ENCODE measurements at places on chromosomes 11 and 22.

- DNase-seq = no peak
Measured at GRCh38 chr22:30234786-30235470, 11.6 kb downstream of the LIF start.

DNA sequence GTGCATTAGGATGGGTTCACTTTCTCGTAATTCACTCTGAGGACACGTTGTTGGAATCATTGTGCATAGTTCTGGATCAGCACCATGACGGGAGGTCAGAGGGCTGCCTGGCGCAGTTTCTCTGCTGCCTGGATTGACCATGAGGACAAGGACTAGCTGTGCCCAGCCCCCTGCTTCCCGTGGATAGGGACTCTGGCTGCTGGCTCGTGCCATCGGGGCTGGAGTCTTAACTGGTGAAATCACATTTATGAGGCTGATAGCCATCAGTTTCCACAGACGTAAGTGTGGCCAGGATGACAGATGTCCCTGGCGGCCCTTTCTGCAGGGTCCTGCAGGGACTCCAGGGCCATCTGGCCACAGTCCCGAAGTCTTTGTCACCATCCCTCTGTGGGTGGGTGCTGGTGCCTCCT lies 24.1 kb upstream of the GRAMD4 start:
- DNase-seq = no peak

DNA sequence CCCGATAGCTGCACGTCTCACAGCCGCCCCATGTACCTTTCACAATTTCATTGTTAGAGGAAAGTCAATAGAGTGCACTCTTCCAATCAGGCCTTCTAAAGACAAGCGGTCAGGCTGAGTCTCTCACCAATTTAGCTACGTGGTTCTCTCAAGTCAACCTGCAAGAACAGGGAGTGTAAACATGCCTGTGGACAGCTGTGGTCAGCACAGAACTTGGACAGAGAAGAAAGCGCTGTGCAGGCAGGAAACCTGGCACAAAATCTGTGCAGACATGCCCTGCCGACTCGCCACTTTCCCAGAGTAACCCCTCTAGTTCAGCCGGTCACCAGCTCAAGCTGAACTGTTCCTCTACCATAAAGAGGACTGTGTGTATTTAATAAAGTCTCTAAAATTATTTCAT lies 39.5 kb downstream of the CHKA start:
- no peak for DNase-seq

- DNase-seq = no peak
Measured at GRCh38 chr22:45201678-45202332, 38.1 kb downstream of the NUP50 start.

- DNase-seq = no peak
Measured at GRCh38 chr11:22521226-22521625, 104.4 kb downstream of the FANCF start.

DNA sequence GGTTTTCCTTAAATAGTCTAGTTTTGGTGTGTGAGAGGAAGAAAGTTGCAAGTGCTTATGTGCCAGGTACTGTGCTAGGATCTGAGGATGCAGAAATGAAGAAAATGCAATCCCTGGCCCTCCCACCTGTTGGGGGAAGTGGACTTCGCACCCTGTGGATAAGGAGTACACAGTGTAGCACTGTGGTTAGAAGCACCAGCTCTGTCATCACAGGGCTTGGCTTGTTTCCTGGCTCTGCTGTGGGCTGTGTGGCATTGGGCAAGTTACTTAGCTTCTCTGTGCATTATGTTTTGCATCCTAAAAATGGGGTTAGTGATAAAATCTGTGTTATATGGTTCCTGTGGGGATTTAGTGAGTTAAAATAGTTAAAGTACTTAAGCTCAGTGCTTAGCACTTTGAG lies 68.2 kb downstream of the ENDOD1 start:
- DNase-seq = peak; percentile 23

- no peak for DNase-seq
Measured at GRCh38 chr22:38191731-38192474, 9.9 kb upstream of the MAFF start.

DNA sequence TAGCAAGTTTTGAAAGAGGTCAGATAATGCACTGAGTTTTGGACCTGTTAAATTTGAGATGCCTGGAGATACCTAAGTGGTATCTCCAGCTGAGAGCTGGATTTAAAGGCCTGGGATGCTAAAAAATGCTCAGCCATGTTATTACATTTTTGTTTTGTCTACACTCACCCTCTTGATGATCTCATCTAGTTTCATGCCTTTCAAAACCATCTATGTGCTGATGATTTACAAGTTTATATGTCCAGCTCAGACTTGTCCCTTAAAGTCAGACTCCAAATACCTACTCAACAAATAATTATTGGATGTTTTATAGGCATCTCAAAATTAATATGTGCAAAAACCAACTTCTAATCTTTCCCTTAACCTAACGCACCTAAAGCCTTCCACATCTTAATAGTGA lies 103.6 kb upstream of the OR9G4 start:
- no peak for DNase-seq

GRCh38 chr11:112172362-112172994 lies 2.8 kb upstream of the BCO2 start:
- DNase-seq = no peak

DNA sequence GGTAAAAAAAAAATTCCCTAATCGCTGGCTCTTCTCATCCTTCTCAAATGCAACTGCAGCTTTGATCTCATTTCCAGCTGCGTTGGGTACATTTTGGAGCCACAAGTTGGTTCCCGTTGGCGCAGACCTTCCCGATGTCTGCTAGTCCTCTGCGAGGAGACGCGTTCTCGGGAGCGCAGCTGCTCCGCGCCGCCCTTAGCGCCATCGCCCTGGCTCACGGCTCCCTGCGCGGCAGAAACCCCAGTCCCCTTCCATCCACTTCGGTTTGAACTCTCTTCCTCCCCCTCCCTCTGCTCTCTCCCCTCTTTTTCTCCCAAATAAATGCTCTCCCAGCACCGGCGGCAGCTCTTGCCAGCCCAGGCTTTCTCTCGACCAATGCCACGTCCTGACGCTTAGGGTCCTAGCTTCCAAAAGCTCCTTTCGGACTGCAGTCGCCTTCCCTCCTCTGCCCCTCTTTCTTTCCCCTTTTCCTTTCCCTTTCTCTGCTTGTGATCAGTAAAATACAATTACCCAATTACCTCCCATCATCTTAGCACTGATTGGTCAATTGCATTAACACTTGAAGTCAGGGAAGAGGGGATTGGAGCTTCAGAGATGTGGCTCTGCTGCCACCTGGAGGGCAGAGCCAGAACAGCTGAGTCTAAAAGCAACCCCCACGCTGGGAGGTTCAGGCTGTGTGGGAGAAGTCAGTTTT lies 1165.7 kb downstream of the LRRC4C start:
- peak; percentile 2 for DNase-seq

DNA sequence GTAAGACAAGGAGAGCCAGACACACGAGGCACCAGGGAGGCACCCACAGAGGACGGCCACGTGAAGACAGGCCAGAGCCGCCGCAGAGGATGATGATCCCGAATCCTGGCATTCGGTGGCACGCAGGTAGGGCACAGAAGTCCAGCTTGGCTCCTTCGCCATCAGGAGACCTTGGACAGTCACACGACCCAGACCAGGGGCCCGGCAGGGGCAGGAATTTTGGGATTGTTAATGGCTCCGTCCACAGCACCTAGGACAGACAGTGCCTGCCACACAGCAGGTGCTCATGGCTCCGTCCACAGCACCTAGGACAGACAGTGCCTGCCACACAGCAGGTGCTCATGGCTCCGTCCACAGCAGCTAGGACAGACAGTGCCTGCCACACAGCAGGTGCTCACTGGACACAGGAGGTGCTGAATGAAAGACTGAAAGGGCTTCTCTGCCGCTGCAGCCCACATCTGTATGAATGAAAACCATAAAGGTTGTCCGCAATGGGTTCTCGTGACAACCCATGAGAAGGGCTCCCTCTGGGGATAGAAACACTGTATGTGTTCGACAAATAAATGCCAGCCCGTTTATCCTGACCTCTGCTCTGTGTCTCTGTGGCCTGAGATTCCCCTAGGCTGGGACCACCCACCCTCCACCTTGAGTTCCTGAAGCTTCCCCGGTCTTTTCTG lies 341.6 kb downstream of the CTTN start:
- DNase-seq = no peak

GRCh38 chr22:37132773-37133172 lies 16.9 kb downstream of the IL2RB start:
- no peak for DNase-seq

DNA sequence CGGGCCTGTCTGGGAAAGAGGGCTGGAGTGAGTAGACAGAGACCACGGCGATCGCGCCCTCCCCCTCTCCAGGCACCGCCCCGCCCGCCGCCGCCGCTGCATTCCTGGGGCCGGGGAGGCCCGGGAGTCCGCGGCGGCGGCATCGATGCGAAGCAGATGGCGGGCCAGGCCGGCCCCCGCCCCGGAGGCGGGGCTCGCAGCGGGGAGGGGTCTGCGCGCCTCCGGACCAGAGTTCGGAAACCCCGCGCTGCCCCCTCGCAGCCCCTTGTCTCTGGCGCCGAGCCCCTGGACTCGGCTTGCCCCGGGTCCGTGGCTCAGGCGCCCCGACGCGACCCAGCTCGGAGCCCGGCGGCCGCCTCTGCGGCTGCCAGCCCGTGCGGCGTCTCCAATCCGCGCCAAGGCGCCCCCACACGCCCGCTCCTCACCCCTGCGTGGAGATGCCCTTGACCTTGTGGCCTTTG lies 1.3 kb downstream of the SCARF2 start:
- no peak for DNase-seq

DNA sequence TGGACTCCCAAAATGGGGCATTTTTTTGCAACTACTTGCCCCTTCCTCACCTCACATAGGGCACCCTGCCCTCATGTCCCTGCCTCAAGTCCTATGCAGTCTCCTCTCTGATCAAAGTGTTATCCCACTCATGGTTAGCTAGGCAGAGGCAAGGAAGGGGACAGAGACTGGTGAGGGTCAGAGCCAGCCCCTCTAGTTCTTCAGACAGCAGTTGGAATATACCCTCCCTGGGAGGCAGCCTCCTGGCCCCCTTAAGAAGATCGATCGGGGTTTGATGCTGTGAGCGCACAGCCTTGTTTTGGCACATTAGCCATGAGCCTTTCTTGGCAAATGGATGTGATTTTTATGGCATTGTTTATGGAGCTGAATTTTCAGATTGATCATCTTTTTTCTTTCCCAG lies 436.9 kb downstream of the BUD13 start:
- no peak for DNase-seq

DNA sequence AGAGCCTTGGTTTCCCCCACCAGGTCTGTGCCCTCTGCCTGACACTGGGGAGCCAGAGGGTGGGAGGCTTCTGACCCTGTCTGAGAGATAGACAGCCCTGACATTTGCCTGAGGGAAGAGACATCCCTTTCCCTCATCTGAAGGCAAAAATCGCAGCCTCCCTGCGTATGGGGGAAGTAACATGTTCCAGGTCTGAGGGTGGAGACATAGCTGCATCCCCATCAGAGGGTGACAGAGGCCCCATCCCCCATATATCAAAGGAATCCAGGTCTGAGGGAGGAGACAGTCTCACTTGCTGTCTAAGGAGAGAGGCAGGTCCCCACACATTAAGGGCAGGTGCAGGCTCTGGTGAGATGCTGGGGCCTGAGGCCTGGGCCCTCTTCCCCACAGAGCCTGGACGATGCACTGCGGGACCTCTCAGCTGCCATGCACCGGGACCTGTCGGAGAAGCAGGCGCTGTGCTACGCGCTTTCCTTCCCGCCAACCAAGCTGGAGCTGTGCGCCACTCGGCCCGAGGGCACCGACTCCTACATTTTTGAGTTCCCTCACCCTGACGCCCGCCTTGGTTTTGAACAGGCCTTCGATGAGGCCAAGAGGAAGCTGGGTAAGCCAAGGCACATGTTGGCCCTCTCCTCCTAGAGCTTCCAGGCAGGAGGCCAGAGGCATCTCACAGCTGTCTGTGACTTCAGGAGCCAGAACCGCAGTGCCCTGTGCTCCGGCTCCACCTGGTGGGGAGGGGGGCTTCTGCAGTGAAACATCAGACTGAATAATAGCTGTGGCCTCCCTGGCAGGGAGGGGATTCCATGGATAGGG lies 16.1 kb upstream of the RELT start:
- DNase-seq = peak; percentile 16

GRCh38 chr11:46116007-46116711 lies 5.1 kb downstream of the PHF21A start:
- no peak for DNase-seq

DNA sequence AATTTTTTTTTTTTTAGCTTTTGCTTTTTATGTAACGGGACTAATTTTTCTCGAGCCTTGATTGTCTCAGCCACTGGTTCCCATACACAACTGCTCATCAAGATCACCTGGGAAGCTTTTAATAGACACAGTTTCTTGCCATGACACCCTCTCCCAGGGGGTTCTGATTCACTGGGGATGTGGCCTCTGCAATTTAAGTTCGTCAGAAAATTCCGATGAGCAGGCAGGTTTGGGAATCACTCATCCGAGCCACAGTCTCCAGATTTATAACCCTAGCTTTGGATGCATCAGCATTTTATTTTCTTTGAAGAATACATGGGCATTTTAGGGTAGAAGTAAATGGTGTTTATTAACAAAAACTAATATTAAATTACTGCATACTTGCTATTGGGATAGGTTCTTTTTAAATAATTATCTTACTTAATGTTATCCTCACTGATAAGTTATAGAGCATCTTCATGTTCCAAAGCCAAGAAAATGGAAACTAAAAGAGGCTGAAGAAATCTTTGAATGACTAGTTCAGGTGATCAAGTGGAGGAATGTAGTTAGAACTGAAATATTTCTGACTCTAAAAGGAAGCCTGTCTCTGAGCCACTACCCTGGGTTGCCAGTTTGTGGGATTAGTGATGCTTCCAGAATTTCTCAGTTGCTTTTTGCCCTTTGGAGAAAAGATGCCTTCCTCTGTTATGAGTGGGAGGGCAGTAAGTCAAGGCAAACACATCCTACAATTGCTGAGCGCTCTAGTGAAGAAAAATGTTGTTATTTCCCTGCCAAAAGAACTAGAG lies 319.0 kb downstream of the DDX10 start:
- DNase-seq = no peak

DNA sequence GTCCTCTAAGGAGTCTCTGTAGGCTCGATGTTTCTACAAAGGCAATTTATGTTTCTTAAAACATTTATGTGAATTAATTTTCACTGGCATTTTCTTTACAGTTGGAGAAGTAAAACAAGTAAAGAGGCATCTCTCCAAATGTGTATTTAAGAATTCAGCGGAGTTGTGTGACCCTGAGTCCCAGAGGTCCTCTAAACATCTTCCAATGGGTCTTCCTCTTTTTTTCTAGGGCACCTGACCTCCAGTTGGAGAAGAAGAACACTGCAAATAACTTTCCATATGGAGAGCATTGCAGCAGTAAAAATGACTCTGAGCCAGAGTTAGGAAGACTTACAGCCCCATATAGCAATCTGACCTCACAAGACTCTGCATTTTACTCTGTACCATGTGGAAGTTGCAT lies 480.5 kb upstream of the RAG2 start:
- DNase-seq = no peak
